ENCODE measurements at places on chromosomes 16 and 17.
A peak's percentile ranks its signal among the peaks of the same experiment; 100 is the strongest.

DNA sequence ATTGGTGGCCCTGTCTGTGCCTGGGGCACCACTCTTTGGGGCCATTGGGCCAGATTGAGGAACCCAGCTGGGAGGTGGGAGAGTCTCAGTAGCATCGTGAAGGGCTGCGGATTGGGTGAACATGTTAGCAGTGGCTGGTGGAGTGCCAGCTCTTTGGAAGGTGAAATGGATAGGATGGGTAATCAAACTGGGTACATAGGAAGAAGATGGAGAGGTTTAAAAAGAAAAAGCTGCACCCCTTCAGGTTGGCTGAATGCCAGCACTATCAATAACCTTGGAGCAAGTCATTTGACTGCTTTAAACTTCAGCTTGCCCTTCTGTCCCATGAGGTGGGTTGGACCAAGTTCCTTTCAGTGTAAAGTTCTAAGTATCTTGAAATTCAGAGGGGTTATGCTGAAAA is 95.0 kb downstream of the RPTOR start:
- no peak for DNase-seq

DNA sequence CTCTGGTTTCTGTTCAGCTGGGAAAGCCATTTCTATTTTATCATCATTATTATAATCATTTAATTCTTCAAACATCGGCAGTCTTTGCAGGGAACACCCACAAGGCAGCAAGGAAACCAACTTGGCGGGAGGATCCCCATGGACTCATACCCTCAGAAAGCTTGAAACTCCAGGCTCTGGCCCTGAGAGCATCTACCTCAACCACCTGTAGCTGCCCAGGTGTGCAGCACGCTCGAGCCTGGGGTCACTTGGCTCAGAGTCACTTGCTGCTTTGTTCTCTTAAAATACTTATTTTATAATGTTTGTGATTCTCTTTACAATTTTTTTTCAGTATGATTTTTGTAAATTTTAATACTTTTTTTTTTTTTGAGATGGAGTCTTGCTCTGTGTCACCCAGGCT is 6.8 kb upstream of the ZNF423 start:
- DNase-seq: no peak

GRCh38 chr17:19292377-19292711 is 55.2 kb downstream of the EPN2 start:
- no peak for DNase-seq

DNA sequence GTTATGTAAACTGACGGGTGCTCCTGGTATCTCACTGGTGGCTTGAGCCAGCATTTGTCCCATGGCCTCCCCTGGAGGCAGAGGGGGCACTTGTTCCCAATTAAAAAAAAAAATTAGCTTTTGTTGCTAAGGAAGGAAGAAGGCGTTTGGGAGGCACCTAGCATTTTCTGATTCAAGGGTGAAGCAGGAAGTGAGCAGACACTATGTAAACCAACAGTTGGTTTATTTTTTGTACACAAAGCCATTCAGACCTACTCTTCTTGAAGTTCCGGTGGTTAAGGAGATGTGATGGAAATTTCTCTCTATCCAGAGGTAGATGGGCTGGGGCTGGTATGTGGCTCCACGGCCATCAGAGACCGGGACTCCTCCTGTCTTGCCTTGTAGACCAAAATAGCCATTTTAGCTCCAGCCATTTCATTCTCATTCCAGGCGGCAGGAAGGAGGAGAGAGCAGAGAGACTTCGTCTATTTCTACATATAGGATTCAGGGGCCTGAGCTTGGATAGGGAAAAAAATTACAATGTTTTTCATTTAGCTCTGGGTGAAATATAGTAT is 103.0 kb downstream of the SNX29 start:
- DNase-seq: no peak

- no peak for DNase-seq
Observed at GRCh38 chr17:60766778-60767190, 89.1 kb downstream of the BCAS3 start.

DNA sequence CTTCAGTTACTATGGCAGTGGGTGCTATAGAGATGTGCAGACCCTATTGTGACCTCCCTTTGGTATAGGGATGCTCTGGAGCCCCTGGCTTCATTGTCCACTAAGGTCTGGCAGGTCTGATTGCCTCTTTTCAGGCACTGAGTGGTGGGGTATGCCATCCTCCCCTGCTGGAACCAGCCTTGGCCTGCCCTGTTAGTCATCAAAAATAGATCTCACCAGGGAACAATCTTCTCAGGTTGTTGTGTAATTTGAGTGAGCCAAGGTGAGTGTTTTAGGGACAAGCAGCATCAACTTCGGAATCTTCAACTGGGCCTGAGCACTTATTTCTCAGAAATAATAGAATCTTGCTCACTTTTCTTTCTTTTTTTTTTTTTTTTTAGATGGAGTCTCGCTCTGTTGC is 19.6 kb downstream of the HMOX2 start:
- DNase-seq: no peak

DNA sequence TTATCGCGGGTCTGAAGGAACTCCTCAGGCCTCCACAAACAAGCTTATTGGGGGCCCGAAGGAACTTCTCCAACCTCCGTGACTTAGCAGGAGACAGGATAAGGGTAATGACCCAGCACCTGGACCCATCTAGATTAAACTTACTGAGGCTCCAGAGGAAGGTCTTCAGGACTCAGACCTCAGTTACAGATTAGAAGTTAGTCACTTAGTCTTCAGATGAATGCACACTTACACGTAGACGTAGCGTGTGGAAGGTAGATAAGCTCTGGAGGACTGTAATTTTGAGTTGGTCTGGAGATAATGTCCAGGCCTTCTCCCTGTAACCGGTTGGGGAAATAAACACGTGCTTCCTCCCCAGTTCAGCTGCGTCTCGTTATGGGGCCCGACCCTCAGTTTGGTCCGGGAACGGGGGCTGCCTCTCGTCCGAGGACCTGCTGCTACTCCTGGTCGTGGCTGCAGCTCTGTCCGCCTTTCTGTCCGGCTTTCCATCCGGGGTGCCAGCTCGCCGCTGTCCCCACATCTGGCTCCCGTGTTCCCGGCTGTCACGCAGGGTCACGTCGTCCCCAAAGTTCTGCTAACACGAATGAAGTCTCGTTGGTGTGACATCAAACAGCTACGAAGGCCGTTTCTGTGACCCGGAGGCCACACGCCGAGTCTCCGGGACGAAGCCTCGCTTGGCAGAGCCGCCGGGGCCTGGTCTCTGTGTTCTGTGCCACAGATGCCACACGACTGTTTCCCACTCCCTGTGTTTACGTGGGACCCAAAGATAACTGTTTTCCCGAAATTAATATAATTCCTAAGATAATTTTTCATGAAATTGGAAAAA is 11.8 kb upstream of the SECTM1 start:
- DNase-seq: no peak

GRCh38 chr17:40901981-40902474 is 17.0 kb upstream of the KRT20 start:
- DNase-seq: peak; percentile 54

- DNase-seq: no peak
Observed at GRCh38 chr17:49472527-49472926, 22.6 kb upstream of the NGFR start.

- DNase-seq: peak; percentile 40
Observed at GRCh38 chr17:15920758-15921239, 24.1 kb upstream of the ADORA2B start.

- DNase-seq: no peak
Observed at GRCh38 chr17:8041979-8042378, 3.1 kb downstream of the ALOX15B start.

- no peak for DNase-seq
Observed at GRCh38 chr17:67041531-67041930, 2.8 kb upstream of the CACNG1 start.

- no peak for DNase-seq
Observed at GRCh38 chr16:82302042-82302727, 132.2 kb upstream of the MPHOSPH6 start.

- DNase-seq: no peak
Observed at GRCh38 chr17:40072040-40072734, 9.4 kb downstream of the THRA start.

DNA sequence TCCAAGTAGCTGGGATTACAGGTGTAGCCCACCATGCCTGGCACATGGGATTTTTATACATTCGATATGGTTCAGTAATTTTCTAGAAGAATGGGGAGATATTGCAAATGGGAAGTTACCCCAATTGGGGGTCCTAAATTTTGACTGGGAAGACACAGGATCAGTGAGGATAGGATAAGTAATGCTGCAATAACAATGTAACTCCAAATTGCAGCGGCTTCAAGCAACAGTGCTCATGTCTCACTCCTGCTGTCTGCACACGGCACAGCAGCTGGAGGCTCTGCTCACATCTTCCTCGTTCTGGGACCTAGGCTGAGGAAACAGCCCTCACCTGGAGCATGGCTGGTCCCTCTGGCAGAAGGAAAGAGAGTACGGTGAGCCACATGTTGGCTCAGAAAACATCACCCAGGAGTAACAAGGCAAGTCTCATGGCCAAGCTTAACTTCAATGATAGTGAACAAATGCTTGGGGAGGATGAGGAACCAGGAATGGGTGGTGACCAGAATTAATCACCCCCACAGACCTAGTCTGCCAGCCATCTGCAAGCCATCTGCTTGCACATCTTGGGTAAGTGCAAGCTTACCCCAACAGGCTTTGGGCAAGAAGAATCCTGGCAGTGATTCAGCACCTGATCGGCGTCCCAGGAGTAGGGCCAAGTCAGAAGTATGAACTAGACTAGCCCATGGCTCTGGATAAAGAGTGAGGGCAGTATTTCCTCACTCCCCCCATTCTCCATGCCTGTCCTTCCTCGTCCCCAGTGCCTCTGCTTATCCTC is 229.2 kb downstream of the COPRS start:
- no peak for DNase-seq
